CD4-positive, alpha-beta T cell treated with Interleukin-6 for 4 hours (primary cell): ENCODE measurements at places on chromosomes 11 and 22.
A peak's percentile ranks its signal among the peaks of the same experiment; 100 is the strongest.

- DNase-seq = no peak
Observed at GRCh38 chr22:29718949-29719898, 579 bp upstream of the CABP7 start.

- no peak for DNase-seq
Observed at GRCh38 chr11:1918436-1919315, 827 bp upstream of the TNNT3 start.

GRCh38 chr11:95154514-95154913, 64.9 kb downstream of the ENDOD1 start:
- peak; percentile 76 for DNase-seq

DNA sequence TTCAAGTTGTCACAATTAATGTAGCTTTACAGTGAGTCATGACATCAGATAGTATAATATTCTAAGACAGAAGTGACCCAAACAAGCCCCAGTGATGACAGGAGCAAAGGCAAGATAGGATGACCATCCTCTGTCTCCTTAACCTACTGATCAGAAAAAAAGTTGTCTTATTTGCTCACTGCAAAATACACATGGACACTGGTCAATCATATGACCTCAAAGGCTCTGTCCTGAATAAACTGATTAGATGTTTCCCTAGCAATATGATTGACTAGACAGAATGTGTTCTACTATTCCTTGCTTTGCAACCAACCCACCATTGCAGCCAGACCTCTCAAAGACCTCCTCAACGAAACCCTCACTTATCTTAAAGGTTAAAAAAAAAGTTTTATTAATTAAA, 117.4 kb downstream of the SYN3 start:
- DNase-seq = no peak

- DNase-seq = no peak
Observed at GRCh38 chr11:91230647-91231046, 994.0 kb upstream of the FAT3 start.

DNA sequence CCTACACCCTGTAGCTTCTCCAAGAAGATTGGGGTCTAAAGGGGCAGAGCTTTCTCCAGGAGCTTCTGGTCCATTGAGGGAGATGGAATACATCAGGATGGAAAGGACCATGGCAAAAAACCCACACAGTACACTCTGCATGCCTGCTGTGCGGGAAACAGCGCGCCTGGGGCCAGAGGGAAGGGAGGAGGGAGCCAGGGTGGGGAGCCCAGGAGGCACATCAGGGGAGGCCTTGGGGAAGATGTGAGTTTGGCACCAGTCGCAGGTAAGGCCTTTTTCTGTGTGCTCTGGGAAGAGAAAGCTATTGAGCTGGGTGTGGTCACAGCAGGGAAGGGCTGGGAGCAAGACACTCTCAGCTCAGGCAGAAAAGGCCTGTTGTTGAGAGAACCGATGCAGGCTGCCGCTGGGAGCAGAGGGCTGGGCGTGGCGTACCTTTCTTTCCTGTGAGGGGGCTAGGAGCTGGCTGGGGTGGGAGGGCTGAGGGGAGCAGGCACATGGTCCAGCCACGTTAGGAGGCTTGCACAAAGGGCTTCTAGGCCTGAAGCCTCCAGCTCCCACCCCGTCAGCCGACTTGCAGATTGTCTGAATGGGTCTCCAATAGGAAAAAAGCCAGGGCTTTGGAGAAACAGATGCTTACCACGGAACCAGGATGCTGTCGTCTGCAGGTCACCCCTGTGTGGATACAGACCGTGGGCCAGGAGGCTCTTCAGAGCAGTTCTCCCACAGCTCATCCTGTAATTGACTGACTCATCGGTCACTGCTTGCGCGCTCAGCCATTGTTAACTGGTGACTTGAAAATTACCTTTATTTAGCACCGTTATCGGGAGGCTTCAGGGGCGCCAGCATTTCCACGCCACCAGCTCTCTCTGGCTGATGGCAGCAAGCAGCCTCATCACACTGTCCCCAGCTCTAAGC, 237.3 kb downstream of the ST3GAL4 start:
- no peak for DNase-seq

DNA sequence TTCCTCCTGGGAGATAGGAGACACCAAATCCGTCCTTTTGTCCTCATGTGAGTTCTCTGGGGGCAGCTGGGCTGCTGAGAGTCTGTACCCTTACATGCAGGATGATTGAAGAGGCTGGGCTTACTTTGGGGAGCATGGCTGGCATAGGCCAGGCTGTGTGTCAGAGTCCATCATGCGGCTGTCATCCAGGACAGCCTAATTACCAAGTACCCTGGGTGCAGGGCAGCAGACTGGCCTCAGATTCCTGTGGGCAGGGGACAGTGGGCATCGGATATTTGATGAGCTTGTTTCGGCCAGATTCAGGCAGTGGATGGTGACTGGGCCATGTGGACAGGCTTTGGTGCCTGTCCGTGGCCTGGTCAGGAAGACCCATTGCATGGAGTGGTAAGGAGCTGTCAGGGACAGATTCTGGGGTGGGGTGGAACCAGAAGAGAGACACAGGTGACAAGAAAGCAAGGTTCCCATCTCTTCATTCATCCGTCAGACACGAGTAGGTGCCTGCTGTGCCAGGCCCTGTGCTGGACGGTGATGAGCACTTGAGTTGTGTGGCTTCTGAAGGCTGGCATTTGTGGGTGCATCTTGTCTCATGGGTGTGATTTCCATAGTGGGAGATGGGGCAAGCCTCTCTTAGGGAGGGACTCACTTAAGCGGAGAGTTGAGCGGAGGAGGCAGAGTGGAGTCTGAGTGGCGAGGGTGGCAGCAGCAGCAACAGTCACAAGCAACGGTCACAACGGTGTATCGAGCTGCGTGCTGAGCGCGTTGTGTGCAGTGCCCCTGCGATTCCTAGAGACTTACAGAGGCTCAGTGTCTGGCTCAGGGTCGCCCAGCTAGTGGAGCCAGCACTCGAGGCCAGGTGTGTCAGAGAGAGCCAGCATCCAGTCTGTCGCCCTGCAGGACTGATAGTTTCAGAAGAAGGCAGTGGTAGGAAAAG, 48.7 kb downstream of the TBC1D22A start:
- DNase-seq = no peak

DNA sequence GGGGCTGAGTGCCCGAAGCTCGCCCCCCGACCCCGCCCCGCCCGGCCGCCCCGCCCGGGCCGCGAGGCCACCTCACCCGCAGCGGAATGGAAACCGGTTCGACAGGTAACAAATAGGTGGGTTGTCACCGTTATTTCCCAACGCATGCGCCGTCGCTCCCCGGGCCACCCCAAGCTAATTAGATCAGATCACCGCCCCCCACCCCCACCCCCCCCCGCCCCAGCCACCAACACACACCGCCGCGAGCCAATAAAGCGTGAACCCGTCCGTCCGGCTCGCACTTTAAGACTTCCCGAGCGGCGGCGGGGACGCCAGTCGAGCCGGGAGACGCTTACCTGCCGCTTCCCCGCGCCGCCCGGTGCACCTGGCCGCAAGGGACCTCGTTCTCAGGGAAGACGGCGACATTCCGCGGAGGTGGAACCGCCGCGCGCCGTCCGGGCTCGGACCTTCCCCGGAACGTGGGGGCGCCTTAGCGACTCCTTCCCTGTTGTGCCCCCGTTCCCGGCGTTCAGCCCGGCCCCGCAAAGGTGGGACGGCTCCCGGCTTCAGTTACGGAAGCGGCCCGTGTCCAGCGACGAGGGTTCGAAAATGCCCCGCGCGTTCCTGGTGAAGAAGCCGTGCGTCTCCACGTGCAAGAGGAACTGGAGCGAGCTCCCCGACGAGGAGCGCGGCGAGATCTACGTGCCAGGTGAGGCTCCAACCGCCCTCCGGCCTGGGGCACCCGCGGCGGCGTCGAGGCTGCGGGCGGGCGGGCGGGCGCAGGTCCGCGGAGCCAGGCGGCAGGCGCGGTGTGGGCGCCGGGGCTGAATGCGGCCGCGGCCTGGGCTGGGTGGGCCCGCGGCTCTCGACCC, at the start of gene OVOL1:
OVOL1 (plus strand) TSS at position 278 of the 851 bp plus-strand sequence; CDS start at position 589, 311 bp downstream.
- peak; percentile 53 for DNase-seq

GRCh38 chr11:17541330-17541885, 2.8 kb downstream of the USH1C start:
- no peak for DNase-seq

DNA sequence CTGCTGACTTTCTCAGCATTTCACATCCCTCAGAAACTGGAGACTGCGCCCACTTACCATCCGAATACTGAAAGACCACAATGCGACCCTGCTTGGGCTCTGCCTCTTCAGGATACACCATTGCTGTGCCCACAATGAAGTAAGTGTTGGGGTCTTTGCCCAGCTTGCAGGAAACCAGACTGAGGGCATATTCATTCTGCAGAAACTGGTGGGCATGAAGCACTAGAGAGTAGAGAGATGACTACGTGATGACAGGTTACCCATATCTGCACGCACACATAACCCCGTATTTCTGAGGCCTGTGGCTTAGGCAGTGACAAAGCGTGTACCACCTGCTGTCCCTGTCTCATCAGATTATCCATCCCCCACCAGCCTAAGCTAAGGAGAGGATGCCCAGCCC, 14.6 kb upstream of the VWCE start:
- DNase-seq = no peak

GRCh38 chr11:61690706-61691379, 10.7 kb downstream of the DAGLA start:
- no peak for DNase-seq

DNA sequence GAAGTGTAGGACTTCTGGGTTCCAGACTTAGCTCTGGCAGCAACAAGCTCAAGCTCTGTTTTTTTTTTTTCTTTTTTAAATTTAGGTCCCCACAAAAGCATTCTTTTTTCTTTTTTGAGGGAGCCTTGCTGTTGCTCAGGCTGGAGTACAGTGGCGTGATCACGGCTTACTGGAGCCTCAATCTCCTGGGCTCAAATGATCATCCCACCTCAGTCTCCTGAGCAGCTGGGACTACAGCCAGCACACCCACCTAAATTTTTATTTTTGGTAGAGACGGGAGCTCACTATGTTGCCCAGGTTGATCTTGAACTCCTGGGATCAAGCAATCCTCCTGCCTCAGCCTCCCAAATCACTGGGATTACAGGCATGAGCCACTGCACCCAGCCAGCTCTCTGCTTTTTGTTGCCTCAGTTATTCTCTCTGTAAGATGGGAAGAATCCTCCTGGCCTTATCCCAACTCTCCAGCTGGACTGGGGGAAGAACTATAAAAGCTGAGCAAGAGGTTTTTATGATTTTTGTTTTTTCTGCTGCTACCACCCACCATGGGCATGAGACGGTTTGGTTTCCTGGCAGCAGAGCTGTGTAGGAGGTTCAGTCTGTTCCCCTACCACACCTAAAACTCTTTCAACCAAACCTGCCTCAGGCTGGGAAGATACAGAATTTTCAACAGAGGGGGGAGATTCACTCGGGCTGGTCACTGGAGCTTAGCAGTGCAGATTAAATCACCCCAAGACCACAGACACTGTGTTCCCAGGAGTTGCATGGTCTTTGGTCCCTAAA, 11.6 kb upstream of the MTFP1 start:
- DNase-seq = peak; percentile 31

DNA sequence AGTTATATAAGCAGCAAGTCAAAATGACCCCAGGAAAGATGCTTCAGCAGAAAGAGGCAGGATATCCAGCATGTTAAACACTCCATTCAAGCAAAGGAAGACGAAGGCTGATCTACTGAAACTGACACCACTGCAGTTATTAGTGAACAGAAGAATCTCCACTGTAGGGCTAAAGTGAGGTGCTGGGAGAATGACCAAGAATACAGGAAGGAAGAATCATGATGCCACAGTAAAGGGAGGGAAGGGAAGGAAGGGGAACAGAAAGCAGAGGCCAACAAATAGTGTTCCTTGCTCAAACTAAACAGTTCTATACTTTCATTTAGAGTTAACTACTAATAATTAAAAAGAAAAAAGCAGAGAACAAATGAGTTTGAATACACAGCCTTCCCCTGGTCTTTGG, 92.5 kb downstream of the SIK3 start:
- no peak for DNase-seq

GRCh38 chr11:2367266-2368160, 9.6 kb upstream of the CD81 start:
- DNase-seq = no peak

- DNase-seq = peak; percentile 28
Observed at GRCh38 chr22:41445129-41446056, 1.2 kb downstream of the TOB2 start.

- DNase-seq = no peak
Observed at GRCh38 chr22:30208631-30209603, 37.6 kb downstream of the LIF start.

DNA sequence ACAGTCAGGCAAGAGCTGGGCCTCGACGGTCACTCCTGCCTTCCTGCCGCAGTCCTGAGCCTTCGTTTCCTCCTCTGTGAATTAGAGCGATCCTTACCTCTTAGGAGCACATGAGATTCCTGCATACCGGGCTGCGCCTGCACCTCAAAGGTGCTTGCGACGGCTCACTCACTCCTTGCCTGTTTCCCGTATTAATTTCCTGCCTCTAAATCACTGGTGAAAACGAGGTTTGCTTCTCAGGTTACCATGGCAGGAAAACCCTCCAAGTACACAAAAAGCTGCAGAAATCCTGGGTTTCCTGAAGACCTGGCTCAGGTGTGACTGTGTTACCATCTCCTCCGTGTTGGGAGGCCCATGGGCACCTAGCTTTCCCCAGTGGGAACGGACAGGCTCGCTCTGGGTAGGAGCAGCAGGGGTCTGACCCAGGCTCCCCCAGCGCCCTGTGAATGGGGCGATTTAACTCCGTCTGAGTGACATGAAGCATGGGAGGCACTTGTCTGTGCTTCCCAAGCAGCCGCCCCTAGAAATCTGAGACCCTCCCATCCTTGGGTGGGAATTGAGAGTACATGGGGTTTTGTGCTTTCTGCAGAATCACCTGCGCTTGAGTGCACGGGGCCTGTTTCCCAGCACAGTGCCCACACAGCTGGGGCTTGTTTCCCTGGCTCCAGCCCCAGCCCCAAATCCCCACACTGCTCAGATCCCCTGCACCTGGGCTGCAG, 64.8 kb downstream of the PHF21B start:
- DNase-seq = no peak

GRCh38 chr22:44449061-44449682, 48.9 kb downstream of the RTL6 start:
- no peak for DNase-seq

GRCh38 chr22:36366291-36366708, 21.5 kb downstream of the MYH9 start:
- DNase-seq = no peak

GRCh38 chr22:22857607-22858558, 29.7 kb upstream of the IGLL5 start:
- no peak for DNase-seq

DNA sequence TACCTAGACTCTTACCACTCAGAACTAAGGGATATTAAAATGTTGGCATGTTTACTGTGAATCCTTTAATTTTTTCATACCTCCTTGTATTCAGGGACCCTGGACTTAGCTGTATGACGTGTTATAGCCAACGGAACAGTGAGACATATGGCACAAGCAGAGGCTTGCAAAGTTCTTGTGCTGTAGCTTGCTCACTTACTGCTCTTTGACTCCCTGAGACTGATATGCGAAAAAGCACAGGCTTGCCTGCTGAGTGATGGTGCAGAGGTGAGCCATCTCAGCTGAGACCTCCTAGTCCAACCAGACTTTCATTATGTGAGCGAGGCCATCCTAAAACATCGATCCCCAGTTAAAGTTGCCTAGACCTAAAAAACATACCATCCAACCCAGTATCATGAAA, 811.0 kb downstream of the METTL15 start:
- DNase-seq = no peak
